ENCODE measurements at places on chromosomes 7 and 10.

GRCh38 chr10:100508266-100508665, 11.4 kb downstream of the SEC31B start:
- no peak for DNase-seq

GRCh38 chr10:60777696-60778213, 523 bp upstream of the CDK1 start:
- no peak for DNase-seq

DNA sequence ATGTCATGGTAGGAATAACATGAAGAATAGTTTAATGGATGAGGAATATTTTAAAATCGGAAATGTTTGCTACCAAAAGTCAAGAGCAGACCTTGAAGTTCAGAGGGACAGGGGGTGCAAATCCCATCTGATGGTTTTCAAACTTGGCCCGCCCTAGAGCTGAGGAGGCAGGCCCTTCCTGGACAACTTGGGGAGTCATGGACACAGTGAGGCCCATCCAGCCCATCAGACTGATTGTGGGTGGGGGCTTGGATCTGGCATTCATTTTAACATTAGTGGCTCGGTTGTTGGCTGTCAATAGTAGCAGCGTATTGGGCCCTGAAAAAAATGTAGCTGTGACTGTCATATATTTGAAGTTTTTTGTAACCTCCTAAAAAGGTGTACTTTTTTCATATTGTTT, 2.0 kb downstream of the C10orf90 start:
- DNase-seq, result no peak

DNA sequence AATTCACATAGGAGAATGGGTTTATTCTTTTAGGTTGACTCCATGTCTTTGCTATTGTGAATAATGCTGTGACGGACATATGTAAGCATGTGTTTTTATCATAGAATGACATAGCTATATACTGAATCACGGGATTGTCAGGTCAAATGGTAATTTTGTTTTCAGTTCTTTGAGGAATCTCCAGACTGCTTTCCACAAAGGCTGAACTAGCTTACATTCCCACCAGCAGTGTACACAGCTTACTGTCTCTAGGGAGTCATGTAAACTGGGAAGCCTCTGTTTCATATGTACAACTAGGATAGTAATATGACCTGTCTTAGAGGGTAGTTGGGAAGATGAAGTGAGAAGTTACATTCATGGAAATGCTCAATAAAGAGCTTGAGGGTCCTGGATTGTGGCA, 6.8 kb upstream of the C10orf120 start:
- no peak for DNase-seq

DNA sequence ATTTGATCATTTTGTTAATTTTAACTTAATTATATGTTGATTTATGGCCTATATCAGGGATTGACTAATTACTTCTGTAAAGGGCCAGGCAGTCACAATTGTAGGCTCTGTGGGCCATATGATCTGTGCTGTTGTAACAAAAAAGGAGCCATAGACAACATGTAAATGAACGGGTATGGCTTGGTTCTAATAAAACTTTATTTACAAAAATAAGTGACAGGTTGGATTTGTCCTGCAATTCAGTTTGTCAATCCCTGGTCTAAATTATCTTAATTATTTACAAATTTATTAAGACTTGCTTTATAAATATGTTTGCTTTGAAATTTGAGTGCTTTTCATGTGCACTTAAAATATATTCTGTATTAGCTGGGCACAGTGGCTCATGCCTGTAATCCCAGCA, 2.9 kb upstream of the HK1 start:
- DNase-seq, result no peak

DNA sequence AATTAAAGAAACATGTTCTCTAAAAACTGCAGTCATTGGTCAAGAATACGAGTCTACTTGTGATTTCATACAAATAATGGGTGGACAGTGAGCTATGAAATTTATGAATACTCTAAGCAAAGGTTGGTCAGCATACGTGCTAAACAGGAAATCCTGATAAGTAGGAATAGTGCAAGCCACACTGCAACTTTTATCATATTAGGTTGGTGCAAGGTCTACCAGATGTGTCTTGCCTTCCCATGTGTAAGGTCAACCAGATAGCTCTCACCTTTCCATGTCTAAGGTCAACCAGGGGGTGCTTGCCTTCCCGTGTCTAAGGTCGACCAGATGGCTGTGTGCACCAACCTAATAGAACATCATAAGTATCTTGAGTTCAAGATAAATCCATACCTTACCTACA, 2.0 kb upstream of the ITGB1 start:
- DNase-seq, result no peak

GRCh38 chr7:171364-171904, 20.9 kb upstream of the FAM20C start:
- DNase-seq, result no peak

DNA sequence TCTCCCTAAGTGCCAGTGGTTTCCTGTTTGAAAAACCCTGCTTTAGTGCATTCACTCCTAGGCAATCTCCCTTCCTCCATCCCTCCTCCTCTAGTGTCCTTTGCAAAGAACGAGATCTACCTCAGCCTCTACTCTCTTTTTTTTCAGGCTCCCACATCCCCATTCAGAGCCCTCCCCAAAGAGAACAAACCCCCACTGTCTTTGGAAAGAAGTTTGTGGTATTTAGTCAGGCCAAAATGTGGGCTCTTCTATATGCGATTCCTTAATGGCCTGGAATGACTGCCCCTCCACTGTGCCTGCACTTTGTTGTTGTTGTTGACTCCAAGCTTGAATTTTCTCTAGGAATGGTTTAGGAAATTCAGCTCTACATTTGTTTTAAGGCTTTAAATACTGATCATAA, 36.3 kb downstream of the PALS2 start:
- DNase-seq, result no peak

- DNase-seq, result no peak
Measured at GRCh38 chr10:86663046-86663345, 5.3 kb upstream of the LDB3 start.

- no peak for DNase-seq
Measured at GRCh38 chr7:15783987-15784693, 97.7 kb upstream of the MEOX2 start.

GRCh38 chr7:12730523-12730922, 43.1 kb downstream of the ARL4A start:
- no peak for DNase-seq

GRCh38 chr7:70698219-70698832, 433.6 kb upstream of the GALNT17 start:
- DNase-seq, result no peak

DNA sequence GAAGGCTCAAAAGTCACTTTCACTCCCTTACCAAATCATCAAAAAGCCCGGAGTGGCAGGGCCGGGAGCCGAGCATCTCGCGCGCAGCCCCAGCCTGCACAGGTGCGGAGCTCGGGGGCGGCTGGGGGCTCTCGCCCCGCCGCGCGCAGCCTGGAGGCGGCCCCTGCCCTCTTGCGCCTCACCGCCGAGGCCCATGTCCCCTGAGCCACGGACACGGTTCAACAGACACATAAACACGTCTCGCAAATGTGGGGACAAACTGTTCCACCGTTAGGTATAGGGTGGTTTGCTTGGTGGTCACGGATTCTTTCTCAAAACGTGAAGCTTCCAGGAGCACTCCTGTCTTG, 700 bp downstream of the GSAP start:
- DNase-seq, result no peak

DNA sequence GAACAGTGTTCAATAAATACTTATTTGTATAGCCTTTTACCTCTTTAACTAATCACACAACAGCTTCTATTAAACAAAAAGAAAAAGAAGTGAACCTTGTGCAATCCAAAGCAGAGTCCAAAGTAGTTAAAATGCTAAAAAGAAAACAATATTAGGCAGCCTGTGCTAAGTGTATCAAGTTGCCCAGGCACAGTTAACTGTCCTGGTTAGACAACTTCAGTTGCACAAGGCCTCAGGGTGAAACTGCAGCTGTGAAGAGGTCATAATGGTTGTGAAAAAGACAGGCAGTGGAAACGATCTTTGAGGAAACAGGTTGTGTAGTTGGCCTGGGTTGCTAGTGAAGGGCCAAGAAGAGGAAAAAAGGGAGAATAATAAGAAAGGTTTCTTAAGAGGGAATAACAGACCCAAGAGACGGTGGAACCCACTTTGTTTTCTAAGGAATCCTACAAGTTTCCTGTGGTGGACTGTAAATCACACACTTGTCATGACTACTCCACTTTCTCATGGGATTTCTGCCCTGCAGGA, 6.0 kb upstream of the CROT start:
- no peak for DNase-seq

- no peak for DNase-seq
Measured at GRCh38 chr10:75969031-75969430, 537.6 kb downstream of the LRMDA start.

- no peak for DNase-seq
Measured at GRCh38 chr7:120979765-120980499, 8.6 kb upstream of the CPED1 start.

- no peak for DNase-seq
Measured at GRCh38 chr10:76287856-76288255, 856.4 kb downstream of the LRMDA start.

- no peak for DNase-seq
Measured at GRCh38 chr10:103621783-103622125, 128.2 kb downstream of the NEURL1 start.

- no peak for DNase-seq
Measured at GRCh38 chr10:97816609-97817008, 33.0 kb upstream of the GOLGA7B start.

GRCh38 chr10:78699971-78700370, 368.8 kb upstream of the ZMIZ1 start:
- no peak for DNase-seq

GRCh38 chr7:129828989-129829736, 123.6 kb downstream of the UBE2H start:
- DNase-seq, result no peak

- DNase-seq, result no peak
Measured at GRCh38 chr10:101053516-101053915, 8.3 kb upstream of the KAZALD1 start.

DNA sequence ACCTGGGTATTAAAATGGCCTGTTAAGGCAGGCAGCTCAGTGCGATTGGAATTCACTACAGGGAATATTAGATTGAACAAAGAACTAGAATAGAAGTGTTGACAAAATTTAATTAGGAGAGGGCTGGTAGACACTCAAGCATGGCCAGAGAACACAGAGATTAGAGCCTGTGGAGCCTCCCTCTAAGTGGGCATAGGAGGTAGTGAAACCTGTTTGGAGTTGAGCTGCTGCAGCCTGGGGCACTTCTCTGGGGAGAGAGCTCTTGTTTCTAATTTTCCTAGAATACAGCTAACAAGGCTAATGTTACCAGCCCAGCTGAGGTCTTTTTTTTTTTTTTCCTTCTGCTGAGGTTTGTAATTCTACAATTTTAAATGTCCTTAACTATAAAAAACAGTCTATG, 46.4 kb downstream of the TMEM168 start:
- no peak for DNase-seq

DNA sequence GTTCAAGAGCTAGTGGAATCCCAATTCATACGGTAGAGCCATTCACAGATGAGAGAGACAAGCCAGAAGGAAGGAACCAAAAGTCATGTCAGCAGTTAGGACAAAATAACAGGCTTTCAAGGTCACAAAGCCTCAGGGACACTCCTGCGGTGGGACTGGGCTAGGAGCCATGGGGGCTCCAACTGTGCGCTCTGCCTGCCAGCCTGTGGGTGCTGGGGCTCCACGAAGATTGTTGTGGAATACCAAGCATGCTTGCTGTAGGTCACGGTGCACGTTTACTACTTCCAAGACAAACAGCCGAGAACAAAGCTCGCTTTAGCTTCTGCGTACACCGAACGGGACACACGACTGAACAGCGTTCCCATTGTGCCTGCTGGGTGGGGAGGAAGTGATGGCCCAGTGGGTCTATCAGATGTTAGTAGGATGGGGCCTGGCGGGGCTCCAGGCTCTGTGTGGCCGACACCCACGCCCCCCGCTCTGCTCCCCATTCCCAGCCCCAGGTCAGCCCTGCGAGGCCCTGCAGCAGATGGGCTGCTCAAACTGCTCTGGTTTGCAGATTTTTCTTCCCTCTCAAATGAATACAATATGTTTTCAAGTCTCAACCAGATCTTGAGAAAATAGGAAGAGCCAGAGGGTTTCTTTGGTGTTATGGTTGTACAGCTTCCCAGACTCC, 158.9 kb downstream of the EGFR start:
- no peak for DNase-seq

- DNase-seq, result no peak
Measured at GRCh38 chr10:84571146-84571545, 242.8 kb downstream of the CCSER2 start.

- DNase-seq, result no peak
Measured at GRCh38 chr7:14351167-14351566, 361.7 kb upstream of the ETV1 start.

DNA sequence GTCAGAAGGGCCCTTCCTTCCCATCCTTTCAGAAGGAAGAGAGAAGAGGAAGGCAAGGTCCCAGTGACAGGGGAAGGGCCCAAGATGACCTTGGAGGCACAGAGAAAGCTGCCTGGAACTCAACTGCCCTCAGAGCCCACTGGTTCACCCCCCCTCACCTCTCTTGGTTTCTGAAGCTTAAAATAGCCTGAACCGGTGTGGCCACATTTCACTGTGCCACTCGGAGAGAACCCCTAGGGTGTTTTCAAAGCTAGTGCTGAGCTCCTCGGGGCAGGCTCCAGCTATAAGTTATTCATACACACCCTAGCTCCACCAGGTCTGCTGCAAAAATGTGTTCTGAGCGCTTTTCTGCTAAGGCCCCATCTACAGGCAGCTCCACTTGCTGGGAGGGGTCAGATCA, 60.9 kb upstream of the ADRB1 start:
- DNase-seq, result no peak

DNA sequence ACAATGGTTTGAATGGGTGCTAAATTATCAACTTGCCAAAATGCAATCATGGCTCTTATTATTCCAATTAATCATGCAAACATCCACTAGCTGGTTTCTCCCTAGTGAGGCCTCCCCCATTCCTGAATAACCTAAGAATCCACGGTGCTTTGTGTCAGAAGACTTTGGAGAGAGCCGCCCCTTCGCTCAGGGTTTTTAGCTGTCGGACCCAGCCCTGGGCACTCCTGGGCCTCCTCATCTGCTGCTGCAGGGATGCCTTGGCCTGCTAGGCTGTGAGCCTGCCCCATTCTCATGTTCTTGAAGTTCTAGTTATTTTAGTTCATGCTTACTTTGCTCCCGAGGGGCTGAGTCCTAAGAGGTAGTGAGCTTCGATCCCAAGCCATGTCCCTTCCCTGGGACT, 34.1 kb upstream of the SFRP5 start:
- no peak for DNase-seq

DNA sequence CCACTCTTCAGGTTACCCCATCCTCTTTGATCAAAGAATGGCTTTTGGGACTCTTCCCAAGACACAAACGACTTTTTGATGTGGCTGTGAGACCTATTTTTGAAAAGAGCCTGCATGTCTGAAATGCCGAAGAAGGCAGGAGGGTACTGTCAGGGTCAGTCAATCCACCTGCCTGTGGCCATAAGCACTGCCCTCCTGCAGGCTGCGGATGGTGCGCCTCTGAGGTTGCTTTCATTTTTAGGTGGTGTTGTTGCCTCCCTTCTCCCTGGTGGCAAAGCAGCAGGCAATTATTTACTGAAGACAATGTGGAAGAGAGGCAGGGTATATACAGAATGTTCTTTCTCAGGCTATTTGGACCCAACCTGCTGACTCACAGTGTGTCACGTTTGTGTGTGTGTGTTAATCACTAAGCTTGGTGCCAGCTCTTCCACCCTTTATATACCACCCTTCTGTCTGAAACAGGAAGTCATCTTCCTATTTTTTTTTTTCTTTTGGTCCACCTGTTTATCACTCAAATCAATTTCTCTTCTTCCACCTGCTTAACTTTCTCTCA, 1421.2 kb upstream of the CELF2 start:
- DNase-seq, result no peak

Measured in KG1 (cell line).